Dermis lymphatic vessel endothelial cell (primary cell): ENCODE measurements at places on chromosomes 12 and 14. TPM values are rescaled to one million over a fixed set of nuclear protein-coding genes. Genes with fewer than 3 reads are reported as not detected.

Gene GRIP1
- total RNA-seq = 0.09 and 0.22 TPM in 2 replicates

Gene OASL
- total RNA-seq = under 0.01 and 0.11 TPM in 2 replicates

Gene MYF5
- total RNA-seq = not detected in 2 replicates

Gene ALDH1L2
- 0.34 and 0.87 TPM in 2 replicates for total RNA-seq

Gene RNF10
- 81.7 and 97.4 TPM in 2 replicates for total RNA-seq

Gene SSPN
- total RNA-seq = 0.76 and 0.86 TPM in 2 replicates

Gene ITPR2
- 15.9 and 21.6 TPM in 2 replicates for total RNA-seq
